Hematopoietic multipotent progenitor cell (in vitro differentiated cells): ENCODE measurements at places on chromosomes 7 and 10.

- no peak for DNase-seq
These were observed 22.0 kb downstream of the PDIA4 start for GRCh38 chr7:149006345-149006725.

DNA sequence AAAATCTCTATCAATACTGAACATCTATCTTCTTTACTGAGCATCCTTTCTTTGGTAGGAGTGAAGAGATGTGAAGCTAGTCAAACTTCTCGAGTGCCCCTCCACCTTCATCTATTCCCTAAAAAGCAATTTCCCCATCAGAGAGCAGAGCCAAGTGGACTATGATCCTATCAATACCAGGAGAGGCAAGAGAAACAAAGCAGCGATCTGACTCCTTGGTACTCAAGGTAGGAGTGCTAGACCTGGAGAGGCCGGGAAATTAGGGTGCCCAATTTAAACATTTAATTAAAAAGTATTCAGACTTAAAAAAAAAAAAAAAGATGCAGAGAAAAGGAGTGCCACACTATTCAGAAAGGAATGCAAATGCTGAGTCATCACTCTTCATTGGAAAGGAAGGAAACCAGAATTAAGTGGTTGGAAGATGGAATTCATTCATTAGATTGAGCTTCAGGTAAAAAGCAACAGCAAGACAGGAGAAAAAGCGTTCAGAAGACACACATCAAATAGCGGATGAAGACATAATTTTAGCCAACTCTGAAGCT is 1.6 kb downstream of the TIAL1 start:
- no peak for DNase-seq

GRCh38 chr10:58615237-58615935 is 102.7 kb downstream of the BICC1 start:
- DNase-seq, result no peak

DNA sequence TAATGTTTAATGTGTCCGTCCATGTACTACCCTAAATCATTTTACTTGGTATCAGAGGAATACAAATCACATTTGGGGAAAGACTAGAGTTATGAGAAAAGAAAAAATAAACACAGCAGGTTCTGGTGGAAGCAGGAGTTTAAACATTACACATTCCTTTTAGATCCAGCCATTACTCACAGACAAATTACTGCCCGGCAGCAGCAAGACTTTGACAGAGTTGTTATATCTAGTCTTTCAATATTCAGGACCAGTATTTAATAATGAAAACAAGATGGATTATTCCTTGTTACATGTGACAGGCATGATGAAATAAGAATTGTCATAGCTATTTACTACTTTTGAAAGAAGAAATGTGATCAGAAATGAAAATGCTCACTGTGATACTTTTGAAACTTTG is 131.8 kb upstream of the GNAI1 start:
- no peak for DNase-seq

DNA sequence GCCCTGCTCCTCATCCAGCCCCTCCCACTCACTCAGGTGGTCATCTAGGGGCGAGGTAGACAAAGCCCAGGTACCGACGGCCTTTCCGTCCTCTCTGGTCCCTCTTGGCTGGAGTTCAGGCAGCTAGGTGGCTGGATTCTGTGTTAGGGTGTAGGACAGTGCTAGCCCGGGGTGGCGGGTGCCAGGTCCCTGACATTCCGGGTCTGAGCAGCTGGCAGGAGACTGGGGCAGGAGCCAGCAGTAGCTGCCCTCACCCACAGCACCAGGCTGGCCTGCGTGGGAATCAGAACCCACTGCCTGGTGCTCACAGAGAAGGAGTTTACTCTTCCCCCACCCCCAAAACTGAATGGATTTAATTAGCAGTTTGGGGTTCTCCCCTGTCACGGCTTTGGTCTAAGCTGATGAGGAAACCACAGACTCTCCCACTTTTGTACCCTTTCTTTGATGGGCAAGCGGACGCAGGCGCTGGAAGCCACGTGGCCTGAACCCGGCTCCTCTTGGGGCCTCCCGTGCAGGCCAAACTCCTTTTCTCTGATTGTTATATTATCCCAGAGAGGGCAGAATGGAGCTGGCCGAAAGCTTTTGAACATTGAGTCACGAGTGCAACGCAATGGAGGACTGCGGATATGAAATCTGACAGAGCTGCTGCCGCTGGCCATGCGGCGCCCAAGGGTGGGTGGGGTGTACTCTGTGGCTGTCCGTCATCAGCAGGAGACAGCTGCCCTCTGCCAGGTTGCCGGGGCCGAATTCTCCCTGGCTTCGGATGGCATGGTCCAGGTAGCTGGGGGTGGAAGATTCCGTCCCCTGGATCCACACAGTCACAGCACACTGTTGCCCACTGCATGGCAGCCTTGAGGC is 12.9 kb upstream of the ZFAND2A start:
- no peak for DNase-seq

- DNase-seq, result no peak
These were observed 154.8 kb upstream of the TMEM196 start for GRCh38 chr7:19928247-19928646.

DNA sequence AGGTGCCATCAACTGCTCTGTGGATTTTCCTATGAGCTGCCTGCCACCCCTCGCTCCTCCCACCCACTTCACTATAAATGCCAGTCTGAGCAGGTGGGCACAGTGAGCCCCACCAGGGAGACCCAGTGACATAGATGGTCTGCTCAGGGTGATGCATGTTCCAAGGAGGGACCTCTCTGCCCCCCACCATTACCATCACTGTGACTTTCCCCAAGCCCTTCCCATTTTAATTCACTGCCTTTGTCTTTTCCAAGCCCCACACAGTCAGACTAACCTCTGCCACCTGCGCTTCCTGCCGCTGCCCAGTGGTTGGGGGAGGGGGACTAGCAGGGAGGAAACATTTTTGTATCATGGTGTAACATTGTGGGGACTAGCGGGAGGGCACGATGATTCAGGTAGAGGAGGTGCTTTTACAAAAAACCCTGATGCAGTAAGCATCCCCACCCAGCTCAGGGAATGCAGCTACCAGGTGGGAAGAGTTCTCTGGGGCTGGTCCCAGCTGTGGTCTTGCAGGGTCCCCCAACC is 24.6 kb downstream of the PRSS2 start:
- peak; percentile 53 for DNase-seq

DNA sequence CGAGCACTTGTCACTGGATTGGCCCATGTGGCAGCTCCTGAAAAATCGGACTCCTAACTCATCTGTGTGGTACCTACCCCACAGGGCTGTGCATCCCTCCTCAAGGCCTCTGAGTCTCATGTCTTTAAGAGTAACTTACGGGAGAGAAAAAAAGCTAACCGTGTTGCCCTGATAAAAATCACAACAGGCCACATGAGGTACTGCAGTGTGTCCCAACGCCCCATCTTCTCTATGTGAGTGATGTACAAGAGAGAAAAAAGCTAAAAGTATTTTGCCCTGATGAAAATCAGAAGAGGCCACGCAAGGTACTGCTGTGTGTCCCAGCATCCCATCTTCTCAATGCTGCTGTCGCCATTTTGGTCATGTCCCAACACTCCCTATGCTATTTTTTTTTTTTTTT is 41.2 kb upstream of the ADRB1 start:
- DNase-seq, result no peak

DNA sequence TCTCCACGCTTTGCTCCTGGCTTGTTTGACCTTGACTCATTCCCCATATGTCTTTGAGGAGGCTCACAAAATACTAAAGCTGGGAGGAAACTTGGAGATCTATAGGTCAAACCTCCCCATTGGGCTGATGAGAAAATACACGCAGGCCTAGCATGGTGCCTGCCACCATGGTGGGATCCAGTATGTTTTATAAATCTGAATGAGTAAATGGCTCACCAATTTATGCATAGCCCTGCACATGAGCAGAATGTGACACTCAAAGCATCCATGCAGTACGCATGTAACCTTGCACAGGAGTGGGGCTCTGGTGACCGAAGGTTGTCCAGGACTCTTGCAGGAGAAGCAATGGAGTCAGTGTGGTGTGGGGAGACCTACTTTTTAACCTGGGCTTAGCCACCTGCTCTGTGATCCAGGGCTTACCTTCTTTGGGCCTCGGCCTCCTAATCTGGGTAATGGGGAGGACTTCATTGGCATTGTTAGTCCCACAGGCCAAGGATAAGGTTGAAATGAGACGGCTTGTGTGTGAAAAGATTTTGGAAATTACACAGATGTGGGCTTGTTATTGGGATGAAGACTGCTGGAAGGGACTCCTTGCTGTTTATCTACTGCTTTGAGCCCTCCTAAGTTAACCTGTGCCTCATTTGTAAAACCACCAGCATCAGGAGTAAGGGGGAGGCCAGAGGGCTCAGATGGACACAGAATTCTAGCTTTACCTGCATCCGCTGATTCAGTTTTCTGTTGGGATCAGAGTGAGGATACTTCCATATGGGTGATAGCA is 58.4 kb downstream of the ADCYAP1R1 start:
- no peak for DNase-seq

- no peak for DNase-seq
These were observed 3.6 kb downstream of the HOXA1 start for GRCh38 chr7:27091941-27092818.

- no peak for DNase-seq
These were observed 17.3 kb downstream of the GRID2IP start for GRCh38 chr7:6533893-6534495.

DNA sequence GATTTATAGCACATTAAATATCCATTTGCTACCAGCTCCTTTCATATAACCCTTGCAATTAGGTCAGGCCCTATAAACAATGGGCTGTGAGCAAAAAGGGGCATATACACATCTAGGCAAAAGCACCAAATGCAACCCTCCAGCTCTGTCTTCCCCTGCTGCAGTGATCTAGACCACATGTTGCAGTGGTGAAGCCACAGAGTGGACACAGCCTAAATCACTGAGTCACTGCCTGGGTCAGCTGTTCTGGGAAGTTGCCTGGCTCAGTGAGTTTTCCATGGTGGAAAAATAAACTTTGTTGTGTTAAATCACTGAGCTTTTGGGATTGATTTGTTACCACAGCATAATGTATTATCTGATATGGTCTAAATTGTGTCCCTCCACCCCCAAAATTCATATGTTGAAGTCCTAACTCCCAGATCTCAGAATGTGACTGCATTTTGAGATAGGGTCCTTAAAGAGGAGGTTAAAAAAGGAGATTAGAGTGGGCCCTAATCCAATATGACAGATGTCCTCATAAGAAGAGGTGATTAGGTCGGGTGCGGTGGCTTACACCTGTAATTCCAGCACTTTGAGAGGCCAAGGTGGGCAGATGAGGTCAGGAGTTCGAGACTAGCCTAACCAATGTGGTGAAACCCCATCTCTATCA is 70.4 kb downstream of the ZFAND4 start:
- no peak for DNase-seq

DNA sequence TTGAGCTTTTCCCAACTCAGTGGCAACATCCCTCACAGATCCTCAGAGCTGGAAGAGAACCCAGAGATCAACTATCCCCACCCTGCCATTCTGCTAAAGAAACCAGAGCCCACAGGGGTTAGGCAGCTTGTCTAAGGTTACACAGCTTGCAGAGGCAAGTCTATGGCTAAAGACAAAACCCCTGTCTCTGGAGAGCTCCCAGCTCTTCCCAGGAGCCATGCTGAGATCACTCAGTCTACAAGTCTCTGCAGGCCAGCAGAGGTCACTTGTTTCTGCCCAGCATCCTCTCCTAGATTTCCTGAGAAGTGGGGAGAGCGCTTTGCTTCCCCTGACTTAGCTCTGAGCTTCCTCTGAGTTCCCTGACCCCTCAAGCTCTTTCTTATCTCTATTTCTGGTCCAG is 28.5 kb upstream of the LOXL4 start:
- no peak for DNase-seq

- DNase-seq, result no peak
These were observed 49.6 kb upstream of the CSTF2T start for GRCh38 chr10:51748959-51749358.

- no peak for DNase-seq
These were observed 714.8 kb upstream of the GALNT17 start for GRCh38 chr7:70416986-70417655.

DNA sequence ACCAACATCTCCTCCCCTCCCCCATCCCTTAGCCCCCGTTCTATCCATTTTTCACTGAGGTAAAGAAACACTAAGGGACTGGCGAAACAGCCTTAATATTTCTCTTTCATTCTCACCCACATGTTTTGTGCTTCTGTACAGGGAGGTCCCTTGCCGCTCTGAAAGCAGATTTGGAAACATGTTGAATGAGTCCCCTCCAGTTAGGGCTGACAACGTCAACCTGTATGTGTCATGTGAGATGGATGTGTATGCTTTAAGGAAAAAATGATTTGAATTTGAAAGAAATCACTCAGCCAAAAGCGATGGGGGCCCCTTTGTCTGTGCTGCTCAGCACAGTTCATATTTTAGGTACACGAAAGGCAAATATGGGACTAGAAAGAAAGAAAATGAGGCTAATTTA is 314.3 kb upstream of the LRGUK start:
- no peak for DNase-seq

DNA sequence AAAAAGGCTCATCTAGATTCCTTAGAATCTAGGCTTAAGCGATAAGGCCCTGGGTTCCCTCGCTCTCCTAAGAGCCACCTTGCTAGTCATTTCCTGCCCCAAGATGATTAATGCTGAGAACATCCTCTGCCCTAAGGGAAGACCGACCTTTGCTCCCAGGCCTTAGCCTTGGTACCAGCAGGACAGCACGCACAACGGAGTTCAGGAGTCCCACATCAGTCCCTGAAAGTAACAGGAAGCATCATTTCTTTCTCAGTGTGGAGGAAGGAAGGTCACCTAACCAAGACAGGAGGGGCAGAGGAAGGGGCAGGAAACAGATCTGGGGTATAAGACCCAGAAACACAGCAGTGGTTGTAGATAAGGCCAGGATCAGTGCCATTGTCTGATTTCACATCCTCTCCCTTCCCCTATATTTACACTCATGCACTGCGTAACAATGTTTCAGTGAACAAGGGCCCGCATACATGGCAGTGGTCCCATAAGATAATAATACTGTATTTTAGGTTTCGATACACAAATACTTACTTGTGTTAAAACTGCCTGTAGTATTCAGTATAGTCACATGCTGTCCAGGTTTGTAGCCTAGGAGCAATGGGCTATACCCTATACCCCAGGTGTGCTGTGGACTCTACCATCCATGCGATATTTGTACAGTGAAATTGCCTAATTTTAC is 8.1 kb upstream of the FAM107B start:
- DNase-seq, result no peak

DNA sequence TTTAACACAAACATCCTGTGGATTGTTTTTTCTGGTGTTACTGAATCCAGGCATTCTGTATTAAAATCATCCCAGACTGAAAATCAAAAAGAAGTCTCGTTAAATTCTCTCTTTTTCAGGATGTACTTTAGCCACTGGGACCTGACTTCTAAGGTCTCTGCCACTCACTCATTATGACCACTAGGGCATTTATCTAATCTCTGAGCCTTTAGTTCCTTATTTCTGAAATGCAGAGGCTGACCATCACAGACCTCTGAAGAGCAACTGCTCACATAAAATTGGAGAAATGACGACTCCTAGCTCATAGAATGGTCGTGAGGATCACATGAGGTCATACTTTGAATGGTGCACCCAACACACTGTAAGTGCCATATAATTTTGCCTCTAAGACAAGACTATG is 63.2 kb downstream of the KCNMA1 start:
- no peak for DNase-seq

GRCh38 chr7:27771111-27771510 is 31.1 kb downstream of the TAX1BP1 start:
- no peak for DNase-seq
